ENCODE measurements at places on chromosomes 5 and 9.
A peak's percentile ranks its signal among the peaks of the same experiment; 100 is the strongest.

DNA sequence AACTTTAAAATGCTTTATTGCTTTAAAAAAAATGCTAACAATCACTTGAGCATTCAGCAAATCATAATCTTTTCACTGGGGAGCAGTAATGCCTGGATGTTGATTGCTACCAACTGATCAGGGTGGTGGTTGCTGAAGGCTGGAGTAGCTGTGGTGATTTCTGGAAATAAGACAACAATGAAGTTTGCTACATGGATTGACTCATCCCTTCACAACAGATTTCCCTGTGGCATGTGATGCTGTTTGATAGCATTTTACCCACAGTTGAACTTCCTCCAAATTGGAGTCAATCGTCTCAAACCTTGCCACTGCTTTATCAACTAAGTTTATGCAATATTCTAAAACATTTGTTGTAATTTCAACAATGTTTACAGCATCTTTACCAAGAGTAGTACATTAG, 83.3 kb downstream of the MLLT3 start:
- DNase-seq, result peak; percentile 23

GRCh38 chr5:153571162-153571561, 80.7 kb downstream of the GRIA1 start:
- DNase-seq, result no peak

GRCh38 chr9:110444911-110445310, 107.2 kb upstream of the TXNDC8 start:
- peak; percentile 67 for DNase-seq

- DNase-seq, result peak; percentile 96
Observed at GRCh38 chr9:91681461-91682305, 258.1 kb upstream of the NFIL3 start.

GRCh38 chr5:5755888-5756287, 333.4 kb downstream of the ICE1 start:
- DNase-seq, result no peak

- DNase-seq, result peak; percentile 31
Observed at GRCh38 chr9:34179213-34180136, 632 bp downstream of the UBAP1 start.

- DNase-seq, result no peak
Observed at GRCh38 chr9:13651969-13652663, 372.6 kb upstream of the MPDZ start.

DNA sequence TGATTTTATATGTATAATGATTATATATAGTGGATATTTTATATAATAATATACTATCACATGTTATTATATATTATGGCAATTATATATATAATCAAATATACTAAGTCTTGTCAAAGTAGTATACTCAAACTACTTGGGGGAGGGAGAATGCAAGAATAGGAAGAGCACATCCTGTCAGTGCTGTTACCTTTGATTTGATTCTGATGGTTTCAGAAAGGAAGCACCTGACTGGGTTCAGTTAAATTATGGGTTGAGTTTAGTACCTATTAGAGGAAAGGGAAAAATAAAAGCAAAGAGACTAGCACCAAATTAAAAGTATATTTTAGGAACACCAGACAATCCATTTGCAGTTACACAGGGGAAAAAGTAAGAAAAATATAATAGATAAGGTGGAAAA, 107.6 kb downstream of the GRIA1 start:
- no peak for DNase-seq

- DNase-seq, result peak; percentile 80
Observed at GRCh38 chr5:71757590-71758543, 38.8 kb downstream of the CARTPT start.

DNA sequence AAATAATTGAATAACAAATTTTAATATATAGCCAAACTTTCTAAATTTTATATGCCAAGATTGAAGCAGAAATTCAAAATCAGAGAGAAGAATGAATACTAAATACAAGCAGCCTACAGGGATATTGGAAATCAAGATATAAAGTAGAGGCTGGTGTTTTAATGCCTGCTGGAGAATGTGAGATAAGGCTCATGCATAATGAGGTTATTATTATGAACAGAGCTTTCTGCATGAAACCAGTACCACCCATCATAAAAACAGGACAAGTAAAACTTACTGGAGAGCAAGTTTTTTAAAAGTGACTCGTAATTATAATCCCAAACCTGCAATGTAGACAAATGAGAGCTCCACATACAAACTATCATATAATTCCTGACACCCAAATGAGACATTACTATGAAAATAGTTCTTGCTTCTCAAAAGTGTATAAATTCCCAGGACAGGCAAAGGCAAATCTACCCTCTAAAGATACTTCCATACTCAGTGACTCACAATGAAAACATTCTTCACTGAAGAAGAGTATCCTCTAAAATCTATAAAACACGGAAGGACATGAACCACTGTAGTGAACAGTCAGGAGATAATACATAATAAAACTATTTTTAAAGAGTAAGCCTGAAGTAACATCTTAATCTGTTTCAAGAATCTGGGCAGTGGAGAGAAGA, 532.0 kb upstream of the GRAMD2B start:
- DNase-seq, result no peak

- no peak for DNase-seq
Observed at GRCh38 chr9:92917176-92917800, 30.0 kb upstream of the FGD3 start.

DNA sequence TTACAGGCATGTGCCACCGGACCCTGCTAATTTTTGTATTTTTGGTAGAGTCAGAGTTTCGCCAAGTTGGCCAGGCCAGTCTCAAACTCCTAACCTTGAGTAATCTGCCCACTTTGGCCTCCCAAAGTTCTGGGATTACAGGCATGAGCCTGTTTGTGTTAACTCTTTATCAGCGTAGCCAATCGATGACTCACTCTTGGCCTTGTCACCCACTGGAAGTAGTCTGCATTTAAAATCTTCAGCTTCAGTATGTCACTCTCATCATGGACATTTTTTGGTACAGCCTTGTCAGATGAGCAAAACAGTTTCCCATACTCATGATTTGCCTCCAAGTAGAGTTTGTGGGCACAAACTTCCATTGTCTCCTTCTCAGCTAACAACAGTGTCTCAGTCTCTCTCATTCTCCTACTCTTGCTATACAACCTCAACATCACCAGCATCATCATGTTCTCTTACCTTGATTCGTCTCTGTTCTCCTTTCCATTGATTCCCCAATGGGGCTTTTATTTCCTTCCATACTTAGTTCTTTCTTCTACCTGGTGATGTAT, 22.5 kb downstream of the MUSK start:
- DNase-seq, result no peak
